ENCODE measurements at places on chromosomes 4 and X.

- DNase-seq = no peak
Observed at GRCh38 chr4:75781305-75781704, 56.9 kb downstream of the USO1 start.

DNA sequence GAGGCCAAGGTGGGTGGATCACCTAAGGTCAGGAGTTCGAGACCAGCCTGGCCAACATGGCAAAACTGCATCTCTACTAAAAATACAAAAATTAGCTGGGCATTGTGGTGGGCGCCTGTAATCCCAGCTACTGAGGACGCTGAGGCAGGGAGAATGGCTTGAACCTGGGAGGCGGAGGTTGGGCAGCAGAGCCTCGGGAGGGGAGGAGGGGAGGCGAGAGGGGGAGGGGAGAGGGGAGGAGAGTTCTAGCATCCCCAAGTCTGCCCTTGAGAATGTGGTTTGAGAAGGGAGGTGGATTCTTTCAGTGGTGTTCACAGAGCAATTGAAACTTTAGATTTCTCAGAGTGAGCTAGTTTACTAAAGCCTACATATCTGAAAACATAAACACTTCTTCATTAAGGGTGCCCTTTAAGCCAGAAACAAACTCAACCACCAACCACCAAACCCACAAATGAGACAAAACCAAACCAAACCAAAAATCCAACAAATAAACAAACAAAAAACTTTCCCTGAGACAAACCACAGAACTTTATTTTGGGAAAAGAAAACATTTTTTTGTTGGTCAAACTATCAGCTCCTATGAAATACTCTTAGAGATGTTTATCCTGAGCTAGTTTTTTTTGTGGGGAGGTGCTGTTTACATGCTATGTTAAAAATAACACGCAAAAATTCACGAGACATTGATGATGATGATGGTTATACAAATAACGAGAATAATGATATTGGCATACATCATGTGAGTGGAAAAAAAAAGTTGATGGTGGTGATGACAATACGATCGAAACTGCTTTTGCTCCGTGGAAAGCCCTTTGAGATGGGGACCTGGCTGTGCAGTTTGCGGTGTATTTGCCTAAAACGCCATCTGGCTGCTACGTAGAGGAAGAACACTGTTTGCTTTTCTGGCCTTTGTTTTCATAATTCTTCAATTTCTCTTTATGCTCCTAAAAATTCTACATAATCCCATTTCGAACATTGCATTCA, 98.2 kb upstream of the PRKX start:
- no peak for DNase-seq

DNA sequence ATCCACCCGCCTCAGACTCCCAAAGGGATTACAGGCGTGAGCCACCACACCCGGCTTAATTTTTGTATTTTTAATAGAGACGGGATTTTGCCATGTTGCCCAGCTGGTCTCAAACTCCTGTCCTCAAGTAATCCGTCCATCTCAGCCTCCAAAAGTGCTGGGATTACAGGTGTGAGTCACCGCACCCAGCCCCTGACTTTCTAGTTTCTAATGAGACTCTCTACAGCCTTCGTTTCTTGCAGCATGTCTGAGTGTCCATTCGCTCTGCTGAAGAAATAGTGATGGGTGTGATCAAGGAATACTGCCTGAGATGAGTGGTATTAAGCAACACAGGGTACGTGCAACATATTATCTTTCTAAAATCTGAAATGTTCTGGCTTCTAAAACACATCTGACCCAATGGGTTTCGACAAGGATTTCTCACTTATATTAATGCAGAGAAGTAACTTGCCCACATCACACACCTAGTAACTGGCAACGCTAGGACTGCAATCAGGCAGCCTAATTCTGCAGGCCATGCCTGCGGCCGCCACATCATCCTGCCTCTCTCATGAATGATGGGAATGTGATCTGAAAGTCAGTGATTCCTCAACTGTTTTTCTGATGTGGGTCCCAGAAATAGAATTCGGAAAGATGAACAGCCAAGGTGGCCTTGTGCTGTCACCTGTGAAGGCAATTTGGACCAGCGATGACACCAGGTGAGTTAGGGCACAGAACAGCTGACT, 74.3 kb downstream of the RBM47 start:
- no peak for DNase-seq

- no peak for DNase-seq
Observed at GRCh38 chrX:39427492-39427891, 626.2 kb downstream of the MID1IP1 start.

- DNase-seq = no peak
Observed at GRCh38 chrX:134459683-134460004, 321 bp upstream of the HPRT1 start.

- DNase-seq = no peak
Observed at GRCh38 chrX:103175944-103176753, 38.8 kb upstream of the BEX4 start.

- no peak for DNase-seq
Observed at GRCh38 chr4:7167706-7168105, 24.6 kb upstream of the SORCS2 start.

DNA sequence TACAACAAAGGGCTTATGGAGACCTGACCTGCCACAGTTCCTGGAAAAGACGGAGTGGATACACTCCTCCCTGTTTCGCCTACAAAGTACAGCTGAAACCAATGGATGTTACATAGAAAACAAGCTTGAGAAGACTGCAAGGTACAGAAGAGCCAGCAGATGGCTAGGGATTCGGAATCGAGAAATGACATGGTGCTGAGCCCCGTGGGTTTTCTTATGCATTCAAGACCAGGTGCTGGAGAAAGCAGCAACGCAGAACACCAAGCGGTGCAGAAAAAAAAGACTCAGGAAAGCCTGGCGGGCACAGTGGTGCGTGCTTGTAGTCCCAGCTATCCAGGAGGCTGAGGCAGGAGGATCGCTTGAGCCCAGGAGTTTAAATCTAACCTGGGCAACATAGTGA, 13.8 kb downstream of the TIMM17B start:
- DNase-seq = no peak

DNA sequence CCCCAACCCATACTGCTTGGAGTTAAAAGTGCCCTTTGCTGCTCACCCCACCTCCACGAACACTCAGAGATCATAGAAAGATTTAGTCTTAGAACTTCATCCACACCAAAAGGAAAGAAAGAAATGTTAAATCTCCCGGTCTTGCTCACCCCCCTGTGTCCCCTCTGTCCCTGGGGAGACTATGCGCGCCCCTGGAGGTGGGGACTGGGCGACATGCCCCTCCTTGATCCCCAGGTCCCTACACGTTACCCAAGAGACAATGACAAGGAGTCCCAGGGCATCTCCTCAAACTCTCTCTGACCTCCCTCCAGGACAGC, 620 bp downstream of the ITM2A start:
- no peak for DNase-seq

DNA sequence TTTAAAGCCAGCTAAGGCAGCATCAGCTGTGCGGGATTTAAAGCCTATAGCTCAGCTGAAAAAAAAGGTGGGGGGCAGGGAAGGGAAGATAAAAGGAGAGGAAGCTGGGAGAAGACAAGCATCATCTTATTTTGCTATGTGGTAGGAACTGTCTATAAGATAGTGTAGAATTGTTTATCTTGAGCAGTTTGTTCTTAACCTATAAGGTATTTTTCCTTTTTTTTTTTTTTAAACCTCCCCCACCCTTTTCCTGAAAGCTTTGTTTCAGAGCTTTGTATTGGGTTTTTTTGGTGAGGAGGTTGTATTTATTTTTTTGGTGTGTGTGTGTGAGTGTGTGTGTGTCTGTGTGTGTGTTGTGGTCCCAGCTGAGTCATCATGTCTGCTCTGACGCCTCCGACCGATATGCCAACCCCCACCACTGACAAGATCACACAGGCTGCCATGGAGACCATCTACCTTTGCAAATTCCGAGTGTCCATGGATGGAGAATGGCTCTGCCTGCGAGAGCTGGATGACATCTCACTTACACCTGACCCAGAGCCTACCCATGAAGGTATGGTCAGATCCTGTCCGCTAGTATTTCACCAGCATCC, 531 bp downstream of the RUFY3 start:
- no peak for DNase-seq

GRCh38 chr4:122604146-122604545, 16.7 kb downstream of the IL21 start:
- DNase-seq = no peak

- DNase-seq = no peak
Observed at GRCh38 chrX:38311743-38312142, 15.6 kb downstream of the RPGR start.

- no peak for DNase-seq
Observed at GRCh38 chrX:72023071-72023470, 108.6 kb downstream of the RTL5 start.

- DNase-seq = no peak
Observed at GRCh38 chr4:138852681-138853080, 162.9 kb upstream of the NOCT start.

- DNase-seq = no peak
Observed at GRCh38 chr4:151198748-151199147, 78.2 kb upstream of the PRSS48 start.

DNA sequence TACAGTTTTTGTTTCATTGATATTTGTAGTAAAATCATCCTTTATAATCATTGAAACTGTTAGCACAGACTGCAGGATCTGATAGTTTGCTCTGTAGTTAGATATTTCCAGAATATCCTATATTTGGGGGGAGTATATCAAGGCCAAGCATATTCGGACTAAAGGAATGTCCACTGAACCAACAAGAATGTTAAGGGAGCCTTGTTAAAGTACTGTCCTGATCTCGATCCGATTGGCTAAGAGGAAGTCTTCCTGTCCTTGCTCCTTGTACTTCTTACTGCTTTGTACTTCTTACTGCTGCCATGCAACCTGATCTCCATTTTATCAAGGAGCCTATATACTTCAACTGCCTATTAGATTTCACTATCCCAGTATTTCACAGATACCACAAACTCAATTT, 449.3 kb downstream of the RPA4 start:
- DNase-seq = no peak

- DNase-seq = no peak
Observed at GRCh38 chr4:77220828-77221613, 64.0 kb downstream of the CCNG2 start.

GRCh38 chr4:85187106-85187505, 220.6 kb upstream of the WDFY3 start:
- no peak for DNase-seq

- DNase-seq = no peak
Observed at GRCh38 chrX:115324194-115324593, 34.7 kb downstream of the LUZP4 start.

DNA sequence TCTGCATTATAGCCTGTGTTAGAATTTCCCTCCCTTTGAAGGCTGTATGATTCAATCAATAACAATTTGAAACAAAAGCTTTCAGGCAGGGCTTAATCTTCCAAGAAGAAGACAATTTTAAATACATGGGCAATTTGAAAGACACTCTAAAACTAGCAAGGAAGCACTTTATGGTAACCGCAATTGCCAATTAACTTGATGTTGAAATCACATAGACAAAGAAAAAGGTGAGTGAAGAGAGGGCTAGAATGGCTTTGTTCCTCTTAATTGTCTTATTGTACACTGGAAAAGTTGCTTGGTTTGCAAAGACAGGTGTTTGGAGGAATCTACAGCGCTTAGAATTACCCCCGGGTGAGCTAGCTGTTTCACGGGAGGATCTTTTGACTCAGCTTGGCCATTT, 74.4 kb upstream of the PRKX start:
- no peak for DNase-seq

DNA sequence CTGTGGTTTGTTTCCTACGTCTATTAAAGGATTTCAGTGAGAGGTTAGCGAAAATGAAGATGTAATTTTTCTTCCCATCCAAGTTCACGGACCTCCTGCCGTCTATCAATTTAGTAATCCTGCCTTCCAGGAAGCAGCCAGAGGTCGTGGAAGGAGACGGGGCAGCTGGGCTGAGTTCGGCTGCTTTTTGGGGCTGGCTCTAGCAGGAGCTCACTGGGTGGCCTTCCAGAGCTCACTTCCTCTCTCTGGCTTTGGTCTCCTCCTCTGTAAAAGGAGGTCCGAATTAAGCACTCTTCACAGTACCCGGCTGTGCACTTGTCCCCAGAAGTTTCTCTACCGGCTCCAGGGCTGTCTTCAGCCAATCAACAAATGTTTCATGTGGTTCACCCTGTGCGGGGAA, 295.4 kb downstream of the BCOR start:
- no peak for DNase-seq

DNA sequence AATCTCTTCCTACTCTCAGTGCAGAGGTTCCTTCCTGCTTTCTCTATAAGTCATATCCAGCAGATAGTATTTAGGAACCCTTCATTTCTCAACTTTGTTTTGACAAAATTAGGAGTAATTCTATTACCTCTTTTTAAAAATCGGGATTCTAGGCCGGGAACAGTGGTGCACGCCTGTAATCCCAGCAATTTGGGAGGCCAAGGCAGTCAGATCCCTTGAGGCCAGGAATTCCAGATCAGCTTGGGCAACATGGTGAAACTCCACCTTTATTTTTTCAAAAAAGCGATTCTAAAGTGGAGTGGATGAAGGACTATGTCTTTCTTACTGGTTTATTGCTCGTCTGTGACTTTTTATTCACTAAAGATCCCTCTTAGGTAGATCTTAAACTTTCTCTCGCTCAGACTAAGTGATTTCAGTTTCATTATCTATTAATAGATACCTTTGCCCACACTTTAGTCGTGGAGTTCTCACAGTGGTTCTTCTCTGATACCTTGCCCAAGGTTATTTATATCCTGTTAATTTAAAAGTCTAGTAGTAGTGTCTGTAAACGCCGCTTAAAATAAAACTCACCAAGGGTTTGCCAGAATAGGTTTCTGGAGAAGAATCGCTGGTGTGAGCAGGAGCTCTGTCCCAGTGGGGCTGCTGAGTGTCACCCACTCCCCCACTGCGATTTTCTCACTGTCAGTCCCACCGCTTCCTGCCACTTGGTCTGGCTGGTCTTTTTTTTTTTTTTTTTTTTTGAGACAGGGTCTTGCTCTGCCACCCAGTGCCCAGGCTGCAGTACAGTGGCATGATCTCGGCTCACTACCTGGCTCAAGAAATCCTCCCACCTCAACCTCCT, 27.0 kb upstream of the TMEM131L start:
- no peak for DNase-seq

DNA sequence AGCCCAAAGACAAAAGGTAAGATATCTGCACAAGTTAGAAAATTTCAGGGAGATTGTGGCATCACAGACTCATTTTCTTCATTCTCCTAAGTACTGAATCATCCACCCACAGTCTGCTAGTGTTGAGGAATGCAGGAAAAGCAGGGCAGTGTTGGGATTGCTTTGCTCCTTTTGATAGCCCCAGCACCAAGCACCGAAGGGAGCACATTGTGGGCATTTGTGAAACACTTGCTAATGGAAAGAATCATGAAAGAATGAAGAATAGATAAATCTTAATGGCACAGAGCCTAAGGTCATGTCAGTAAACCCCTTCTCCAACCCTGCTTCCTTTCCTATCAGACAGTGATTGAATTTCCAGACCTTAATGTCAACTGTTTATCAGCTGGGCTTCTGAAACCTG, 103.1 kb upstream of the GPRIN3 start:
- no peak for DNase-seq

GRCh38 chr4:68359508-68359907, 9.6 kb upstream of the YTHDC1 start:
- no peak for DNase-seq

DNA sequence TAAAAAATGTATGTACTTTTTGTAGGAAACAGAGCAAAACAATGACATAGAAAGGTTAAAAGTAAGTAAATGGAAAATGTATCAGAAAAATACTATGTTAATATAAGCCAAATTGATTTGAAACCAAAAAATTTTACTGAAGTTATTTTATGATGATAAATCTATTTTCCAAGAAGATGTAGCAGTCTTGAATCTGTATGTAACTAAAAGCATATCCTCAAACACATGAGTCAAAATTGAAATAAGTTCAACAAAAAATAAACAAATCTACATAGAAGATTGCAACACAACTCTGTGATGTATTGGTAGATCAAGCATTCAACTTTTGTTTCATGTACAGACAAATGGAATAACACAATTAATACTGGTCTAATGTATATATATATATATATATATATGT, 450.0 kb downstream of the SPRY1 start:
- DNase-seq = no peak
